A549 treated with GW870086 at 1 μM for 4 hours (cell line): ENCODE measurements at places on chromosomes 16 and 17. TPM values are rescaled to one million over a fixed set of nuclear protein-coding genes. Genes with fewer than 3 reads are reported as not detected.

Gene EFNB3
- 1.3 to 1.6 TPM (median 1.5 TPM) in 5 replicates for total RNA-seq

Gene DNASE1L2
- 0.80 to 1.7 TPM (median 1.6 TPM) in 5 replicates for total RNA-seq

Gene KRT34
- 0.37 to 0.73 TPM (median 0.45 TPM) in 5 replicates for total RNA-seq

Gene GPR139
- not detected in 5 replicates for total RNA-seq

Gene RNF112
- total RNA-seq = 0.26 to 0.71 TPM (median 0.42 TPM) in 5 replicates

Gene NEURL4
- 25.3 to 31.6 TPM (median 30.1 TPM) in 5 replicates for total RNA-seq

Gene LAT
- 3.1 to 5.2 TPM (median 4.2 TPM) in 5 replicates for total RNA-seq

Gene IL17C
- total RNA-seq = not detected in 5 replicates

Gene CD300E
- total RNA-seq = not detected in 5 replicates

Gene HOXB1
- not detected in 5 replicates for total RNA-seq

Gene RNF222
- not detected in 5 replicates for total RNA-seq

Gene CHTF8
- 102 to 124 TPM (median 119 TPM) in 5 replicates for total RNA-seq

Gene FKBP10
- total RNA-seq = 86.7 to 109 TPM (median 106 TPM) in 5 replicates

Gene NTN1
- 0.35 to 0.49 TPM (median 0.42 TPM) in 5 replicates for total RNA-seq

Gene NT5M
- total RNA-seq = 7.6 to 12.0 TPM (median 10.2 TPM) in 5 replicates

Gene FBXL20
- total RNA-seq = 6.3 to 7.8 TPM (median 7.3 TPM) in 5 replicates

Gene HS3ST3B1
- 0.56 to 0.85 TPM (median 0.65 TPM) in 5 replicates for total RNA-seq

Gene OTOP3
- total RNA-seq = not detected in 5 replicates

Gene GCGR
- total RNA-seq = 0.15 to 0.67 TPM (median 0.54 TPM) in 5 replicates

Gene CMIP
- 77.8 to 100 TPM (median 94.7 TPM) in 5 replicates for total RNA-seq

Gene PPL
- total RNA-seq = 4.5 to 6.1 TPM (median 5.4 TPM) in 5 replicates

Gene TEKT5
- total RNA-seq = 0.14 TPM in 1 of 5 replicates, not detected in the others

Gene ITGB3
- total RNA-seq = 2.3 to 5.3 TPM (median 4.4 TPM) in 5 replicates

Gene PRKCA
- total RNA-seq = 35.7 to 53.9 TPM (median 47.6 TPM) in 5 replicates

Gene KRTAP29-1
- not detected in 5 replicates for total RNA-seq

Gene SLC16A6
- total RNA-seq = 0.19 to 0.47 TPM (median 0.38 TPM) in 5 replicates

Gene MYH2
- total RNA-seq = not detected in 5 replicates

Gene SLC22A31
- 1.1 to 1.9 TPM (median 1.3 TPM) in 5 replicates for total RNA-seq

Gene TMEM238L
- total RNA-seq = not detected in 5 replicates

Gene CCL2
- 13.2 to 18.2 TPM (median 16.2 TPM) in 5 replicates for total RNA-seq

Gene PLA2G10
- total RNA-seq = 0.29 to 0.42 TPM (median 0.36 TPM) in 4 of 5 replicates, not detected in the other

Gene SLFN14
- total RNA-seq = not detected in 5 replicates

Gene IRF8
- total RNA-seq = 0.35 to 0.69 TPM (median 0.53 TPM) in 5 replicates

Gene FHOD1
- 47.9 to 66.5 TPM (median 61.3 TPM) in 5 replicates for total RNA-seq

Gene USP6
- total RNA-seq = 0.02 to 0.05 TPM (median 0.02 TPM) in 3 of 5 replicates, not detected in the others

Gene CARD14
- total RNA-seq = 0.12 to 0.43 TPM (median 0.34 TPM) in 5 replicates

Gene MYH1
- not detected in 5 replicates for total RNA-seq

Gene SLC35B1
- total RNA-seq = 84.5 to 100 TPM (median 96.1 TPM) in 5 replicates

Gene HOXB9
- 7.2 to 7.5 TPM (median 7.3 TPM) in 5 replicates for total RNA-seq

Gene NXPH3
- 0.43 to 0.80 TPM (median 0.68 TPM) in 5 replicates for total RNA-seq

Gene HBA2
- total RNA-seq = 0.63 to 1.4 TPM in 2 of 5 replicates, not detected in the others

Gene TLCD2
- 0.97 to 1.9 TPM (median 1.6 TPM) in 5 replicates for total RNA-seq

Gene KRT28
- not detected in 5 replicates for total RNA-seq

Gene AURKB
- 139 to 152 TPM (median 146 TPM) in 5 replicates for total RNA-seq

Gene HOXB6
- 3.5 to 6.3 TPM (median 5.4 TPM) in 5 replicates for total RNA-seq

Gene FBXW10
- total RNA-seq = 0.90 to 2.0 TPM (median 0.97 TPM) in 5 replicates

Gene MYL4
- total RNA-seq = 0.16 TPM in 1 of 5 replicates, not detected in the others

Gene CALB2
- 4.7 to 7.7 TPM (median 5.8 TPM) in 5 replicates for total RNA-seq

Gene C17orf58
- 16.5 to 21.1 TPM (median 20.7 TPM) in 5 replicates for total RNA-seq

Gene KRT36
- 0.07 TPM in 1 of 5 replicates, not detected in the others for total RNA-seq

Gene CSH1
- not detected in 5 replicates for total RNA-seq

Gene TMC8
- total RNA-seq = 0.21 to 0.42 TPM (median 0.40 TPM) in 5 replicates

Gene CCL7
- 0.25 to 0.50 TPM (median 0.39 TPM) in 3 of 5 replicates, not detected in the others for total RNA-seq

Gene RBFOX1
- total RNA-seq = not detected in 5 replicates

Gene FGF11
- total RNA-seq = 0.43 to 1.3 TPM (median 1.1 TPM) in 5 replicates

Gene ABCA9
- total RNA-seq = not detected in 5 replicates
